ENCODE measurements at places on chromosomes 11 and 22.

DNA sequence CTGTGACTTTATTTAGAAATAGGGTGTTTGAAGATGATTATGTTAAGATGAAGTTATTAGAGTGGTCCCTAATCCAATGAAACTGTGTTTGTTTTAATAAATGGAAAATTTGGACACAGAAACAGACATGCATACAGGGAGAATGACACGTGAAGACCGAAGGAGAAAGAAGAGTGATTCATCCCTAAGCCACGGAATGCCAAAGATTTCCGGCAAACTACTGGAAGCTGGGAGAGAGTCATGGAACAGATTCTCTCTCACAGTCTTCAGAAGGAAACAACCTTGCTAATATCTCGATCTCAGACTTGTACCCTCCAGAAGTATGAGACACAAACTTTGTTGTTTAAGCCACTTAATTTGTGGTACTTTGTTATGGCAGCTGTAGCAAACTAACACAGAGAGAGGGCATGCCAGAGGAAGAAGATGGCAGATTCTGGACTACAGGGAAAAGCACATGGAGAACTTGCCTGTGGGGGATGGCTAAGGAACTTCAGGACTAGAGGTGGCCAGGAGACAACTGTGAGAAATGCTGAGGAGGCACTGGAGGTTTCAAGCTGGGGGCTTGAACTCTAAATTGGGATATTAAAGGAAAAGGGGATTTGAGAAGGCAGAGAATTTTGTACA lies 733.5 kb upstream of the CCDC90B start:
- DNase-seq: no peak

- DNase-seq: no peak
These were observed 68.7 kb downstream of the ISX start for GRCh38 chr22:35134637-35135036.

GRCh38 chr11:99327066-99327465 lies 306.3 kb downstream of the CNTN5 start:
- no peak for DNase-seq

GRCh38 chr11:88114486-88115045 lies 60.7 kb downstream of the RAB38 start:
- no peak for DNase-seq

- no peak for DNase-seq
These were observed 291.4 kb downstream of the CTTN start for GRCh38 chr11:70689764-70690163.

DNA sequence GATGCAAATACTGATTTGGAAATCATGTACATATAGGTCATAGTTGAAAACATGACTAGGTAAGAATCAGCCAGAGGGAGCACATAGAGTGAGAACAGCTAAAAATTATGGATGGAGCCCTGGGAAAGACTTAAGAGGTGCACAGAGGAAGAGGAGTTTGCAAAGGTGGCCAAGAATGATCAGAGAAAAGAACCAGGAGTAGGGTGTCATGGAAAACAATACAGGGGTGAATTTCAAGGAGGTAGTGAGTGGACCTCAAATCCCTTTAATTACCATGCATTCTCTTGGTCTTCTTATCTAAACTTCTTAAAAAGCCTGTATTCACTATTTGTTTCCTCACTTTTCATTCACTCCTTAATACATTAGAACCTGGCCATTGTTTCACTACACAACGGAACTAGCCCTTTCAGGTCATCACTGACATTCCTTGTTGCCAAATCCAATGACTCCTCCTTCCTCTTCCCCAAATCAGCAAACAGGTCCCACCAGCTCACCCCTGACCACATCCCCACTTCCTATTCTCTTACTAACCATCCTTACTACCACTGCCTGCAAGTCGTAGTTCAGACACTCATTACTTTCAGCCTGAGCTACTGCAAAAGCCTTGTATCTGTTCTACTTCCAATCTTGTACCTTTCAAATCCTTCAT lies 22.6 kb downstream of the BUD13 start:
- no peak for DNase-seq

DNA sequence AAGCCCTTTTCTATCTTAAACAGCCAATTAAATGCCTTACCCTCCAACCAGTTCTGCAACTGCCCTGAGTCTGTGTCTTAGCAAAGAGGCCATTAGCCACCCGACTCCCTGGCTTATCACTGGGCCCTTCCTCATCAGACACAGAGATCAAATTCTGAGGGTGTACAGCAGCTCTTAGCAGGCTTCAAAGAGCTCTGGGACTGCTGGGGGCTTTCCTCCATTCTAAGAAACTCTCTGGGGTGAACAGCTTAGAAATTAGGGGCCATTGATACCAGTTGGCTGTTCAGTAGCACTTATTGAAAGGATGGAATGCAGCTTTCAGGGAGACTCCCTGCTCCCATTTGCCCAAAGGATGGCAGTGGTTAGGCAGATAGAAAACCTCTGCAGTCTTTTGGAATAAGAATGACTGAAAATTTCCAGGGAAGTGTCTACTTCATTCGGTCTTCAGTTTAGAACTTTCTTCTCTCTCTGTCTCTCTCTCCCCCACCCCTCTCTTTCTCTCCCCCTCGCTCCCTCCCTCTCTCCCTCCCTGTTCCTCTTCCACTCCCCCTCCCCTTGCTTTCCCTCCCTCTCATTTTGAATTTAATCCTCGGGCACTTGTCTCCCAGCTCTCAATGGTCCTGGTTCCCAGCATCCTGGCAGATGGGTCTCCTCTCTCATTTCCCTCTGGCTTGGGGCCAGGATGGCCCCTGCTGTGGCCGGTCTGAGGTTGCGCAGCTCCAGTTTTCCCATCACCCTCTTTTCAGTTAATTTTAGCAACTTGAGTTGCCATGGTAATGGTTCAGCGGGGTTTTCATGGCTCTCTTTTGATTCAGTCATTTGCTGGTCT lies 76.4 kb downstream of the COMMD9 start:
- no peak for DNase-seq

- DNase-seq: no peak
These were observed 10.0 kb downstream of the SIK2 start for GRCh38 chr11:111612224-111612623.

GRCh38 chr11:112525844-112526590 lies 265.4 kb upstream of the PLET1 start:
- DNase-seq: no peak

DNA sequence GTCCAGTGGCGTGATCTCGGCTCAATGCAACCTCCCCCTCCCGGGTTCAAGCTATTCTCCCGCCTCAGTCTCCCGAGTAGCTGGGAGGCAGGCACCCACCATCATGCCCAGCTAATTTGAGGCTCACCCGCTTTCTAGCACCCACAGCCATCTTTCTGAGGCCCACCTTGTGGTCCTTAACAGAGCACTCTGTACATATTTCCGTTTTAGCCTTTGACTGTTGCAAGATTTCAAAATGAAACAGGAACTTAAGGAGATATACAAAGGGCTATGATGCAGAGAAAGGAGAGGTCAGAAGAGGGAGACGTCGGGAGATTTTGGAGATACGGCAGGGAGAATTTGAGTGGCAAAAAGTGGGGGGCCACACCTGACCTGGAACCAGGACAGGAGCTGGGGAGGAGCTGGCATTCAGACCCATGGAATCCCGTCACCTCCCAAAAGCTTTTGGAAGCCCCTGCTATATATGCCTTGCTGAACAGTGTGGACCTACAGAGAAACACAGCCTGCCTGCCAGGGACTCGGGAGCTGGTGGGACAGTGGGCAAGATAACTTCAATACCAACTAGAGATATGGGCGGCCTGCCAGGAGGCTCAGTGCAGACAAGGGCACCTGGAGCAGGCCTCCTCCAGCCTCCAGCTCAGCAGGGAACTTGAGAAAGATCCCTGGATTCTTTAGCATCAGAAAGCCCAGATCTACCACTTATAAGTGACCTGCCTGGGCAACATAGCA lies 8.0 kb upstream of the CLCF1 start:
- no peak for DNase-seq

- DNase-seq: no peak
These were observed 61.2 kb downstream of the MPPED1 start for GRCh38 chr22:43473031-43473430.

- no peak for DNase-seq
These were observed 9.6 kb upstream of the SCGB2A2 start for GRCh38 chr11:62260261-62260953.
